ENCODE measurements at places on chromosomes 5 and 9.

GRCh38 chr5:112998296-112998695, 21.7 kb downstream of the DCP2 start:
- DNase-seq: no peak

- no peak for DNase-seq
These were observed 221.2 kb upstream of the CD180 start for GRCh38 chr5:67417839-67418238.

DNA sequence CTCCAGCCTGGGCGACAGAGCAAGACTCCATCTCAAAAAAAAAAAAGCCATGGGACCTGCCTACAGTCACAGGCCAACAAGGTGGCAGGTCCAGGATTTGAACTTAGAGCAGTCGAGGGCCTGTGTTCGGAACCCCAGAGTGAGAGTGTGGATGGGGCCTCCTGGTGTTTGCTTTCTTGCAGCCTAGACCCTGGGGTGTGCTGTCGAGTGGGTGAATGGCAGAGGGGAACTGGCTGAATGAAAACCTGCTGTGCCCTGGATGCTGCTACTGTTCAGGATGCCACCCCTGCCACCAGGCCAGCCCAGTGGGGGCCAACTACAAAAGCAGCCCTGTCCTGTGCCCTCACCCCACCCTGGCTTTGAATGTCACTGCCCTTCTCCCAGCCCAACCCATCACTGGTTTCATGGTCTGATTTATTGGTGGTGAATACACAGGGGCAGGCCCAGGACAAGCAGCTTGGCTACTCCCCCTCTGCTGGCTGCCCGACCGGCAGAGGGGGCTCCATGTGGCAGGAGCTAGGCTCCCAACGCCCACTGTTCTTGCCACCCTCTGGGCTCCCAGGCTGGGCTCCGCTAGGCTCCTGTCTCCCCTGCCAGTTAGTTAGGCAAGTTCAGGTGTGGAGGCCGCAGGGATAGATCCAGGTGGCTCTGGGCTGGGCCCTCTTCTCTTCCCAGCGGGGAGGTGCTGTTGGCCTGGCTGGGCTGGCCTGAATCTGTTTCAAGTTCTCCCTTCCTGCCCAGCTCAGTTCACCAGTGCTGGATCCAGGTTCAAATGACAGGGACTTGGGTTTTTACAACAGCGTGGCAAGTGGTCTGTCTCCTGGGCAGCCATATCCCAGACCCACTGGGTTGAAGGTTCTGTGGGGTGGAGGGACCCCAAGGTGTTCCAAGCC, 12.2 kb downstream of the FPGS start:
- DNase-seq: peak; percentile 21

GRCh38 chr5:6347673-6348072, 30.7 kb downstream of the MED10 start:
- DNase-seq: no peak

DNA sequence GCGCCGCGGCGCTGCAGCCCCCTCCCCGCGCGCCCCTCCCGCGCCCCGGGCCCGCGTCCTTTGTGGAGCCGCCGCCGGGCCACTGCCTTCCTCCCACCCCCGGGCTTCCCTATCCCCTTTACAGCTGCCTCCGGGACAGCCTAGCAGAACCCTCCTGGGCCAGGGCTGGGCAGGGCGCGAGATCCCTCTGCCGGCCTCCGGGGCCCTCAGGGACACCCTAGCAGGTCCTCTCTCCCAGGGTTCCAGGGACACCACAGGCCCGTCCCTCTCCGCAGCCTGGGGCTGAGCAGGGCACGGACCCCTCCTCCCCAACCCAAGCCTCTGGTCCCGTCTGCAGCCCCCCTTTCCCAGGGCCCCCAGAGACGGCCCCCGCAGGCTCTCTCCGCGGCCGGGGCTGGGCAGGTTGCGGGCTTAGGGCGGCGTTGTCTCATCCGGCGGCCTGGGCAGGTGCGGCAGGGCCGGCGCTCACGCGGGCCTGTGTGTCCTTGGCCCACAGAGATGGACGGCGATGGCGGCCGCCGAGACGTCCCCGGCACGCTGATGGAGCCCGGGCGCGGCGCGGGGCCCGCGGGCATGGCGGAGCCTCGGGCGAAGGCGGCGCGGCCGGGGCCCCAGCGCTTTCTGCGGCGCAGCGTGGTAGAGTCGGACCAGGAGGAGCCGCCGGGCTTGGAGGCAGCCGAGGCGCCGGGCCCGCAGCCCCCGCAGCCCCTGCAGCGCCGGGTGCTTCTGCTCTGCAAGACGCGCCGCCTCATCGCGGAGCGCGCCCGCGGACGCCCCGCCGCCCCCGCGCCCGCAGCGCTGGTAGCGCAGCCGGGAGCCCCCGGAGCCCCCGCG, 710 bp downstream of the WNK2 start:
- DNase-seq: peak; percentile 84

DNA sequence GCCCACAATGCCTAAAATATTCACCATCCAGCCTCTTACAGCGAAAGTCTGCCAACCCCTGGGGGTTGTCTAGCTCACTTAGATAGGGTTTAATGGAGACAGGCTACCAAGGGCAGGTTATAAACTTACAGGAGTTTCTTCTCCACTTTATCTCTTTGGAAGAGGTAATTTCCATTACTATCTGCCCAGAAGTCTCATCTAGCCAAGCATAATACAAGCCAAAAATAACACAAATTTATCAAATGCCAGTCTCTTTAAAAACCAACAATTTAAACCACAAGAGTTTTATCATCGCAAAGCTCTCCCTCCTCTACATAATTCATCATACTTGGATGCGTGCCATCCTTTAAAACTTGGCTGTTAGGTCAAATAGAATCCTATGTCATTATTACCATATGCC, 6.2 kb downstream of the RBM22 start:
- no peak for DNase-seq

- DNase-seq: no peak
These were observed 137.8 kb downstream of the MEF2C start for GRCh38 chr5:88745093-88745696.

DNA sequence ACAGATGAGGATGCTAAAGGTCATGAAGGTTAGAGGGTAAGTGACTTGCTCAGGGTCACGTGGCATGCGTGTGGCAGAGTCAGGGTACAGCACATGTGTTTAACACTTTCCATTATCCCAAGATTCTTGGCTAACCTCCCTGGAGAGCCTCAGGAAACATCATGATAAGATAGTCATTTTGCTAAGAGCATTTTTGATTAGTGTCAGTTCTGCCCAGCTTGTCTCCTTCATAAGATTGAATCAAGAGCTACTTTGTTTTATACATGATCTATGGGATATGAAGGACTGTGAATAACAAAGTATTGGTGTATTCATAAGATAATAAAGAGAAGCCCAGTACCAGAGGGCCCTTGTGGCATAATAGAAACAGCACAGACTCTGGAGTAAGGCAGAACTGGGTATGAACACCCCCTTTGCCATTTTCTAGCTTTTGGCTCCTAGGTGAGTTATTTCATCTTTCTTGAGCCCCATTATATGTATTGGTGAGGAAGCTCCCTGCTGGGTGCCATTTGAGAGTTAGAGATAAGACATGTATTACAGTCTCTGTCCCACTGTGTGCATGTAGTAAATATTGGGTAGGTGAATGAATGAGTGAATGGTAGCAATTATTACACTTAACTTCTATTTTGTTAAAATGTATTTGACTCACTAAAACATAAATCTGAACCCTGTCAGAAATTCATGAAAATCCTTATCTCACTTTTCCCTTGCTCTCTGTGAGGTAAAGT, 16.1 kb downstream of the PTPDC1 start:
- peak; percentile 29 for DNase-seq

DNA sequence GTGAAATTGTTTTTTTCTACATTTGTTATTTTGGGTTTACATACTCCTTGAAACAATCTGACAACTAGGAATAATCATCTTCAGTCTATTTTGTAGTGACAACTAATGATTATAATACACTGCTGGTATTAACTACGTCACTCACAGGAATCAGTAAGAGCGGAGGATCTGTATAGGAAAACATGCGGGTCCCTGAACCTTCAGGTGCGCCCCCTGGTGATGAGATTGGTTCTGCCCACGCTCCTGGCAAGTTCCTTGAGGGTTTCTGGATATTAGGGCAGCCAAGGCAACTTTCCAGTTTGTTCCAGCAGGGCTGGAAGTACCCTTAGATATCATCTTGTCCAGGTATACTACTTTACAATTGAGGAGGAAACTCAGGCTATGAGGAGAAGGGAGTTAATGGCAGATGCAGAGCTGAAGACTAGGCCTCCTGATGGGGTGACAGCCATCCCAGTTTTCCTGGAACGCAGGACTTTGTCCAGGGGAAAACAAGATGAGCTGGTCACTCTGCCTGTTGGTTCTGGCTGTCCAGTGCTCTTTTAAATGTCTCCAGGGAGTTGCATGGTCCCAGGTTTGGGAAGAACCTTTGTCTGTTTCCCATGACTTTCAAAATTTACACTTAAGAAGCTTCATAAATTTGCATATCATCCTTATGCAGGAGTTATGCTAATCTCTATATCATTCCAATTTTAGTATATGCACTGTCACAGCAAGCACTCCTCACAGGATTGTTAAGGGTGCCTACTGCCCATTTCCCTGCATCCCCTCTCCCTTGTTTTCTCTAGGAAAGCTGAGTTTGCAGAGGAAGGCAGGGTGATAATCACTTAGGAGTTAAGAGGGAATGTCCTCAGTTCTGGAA, 14.9 kb upstream of the WNT8A start:
- peak; percentile 83 for DNase-seq

GRCh38 chr9:130482463-130482862, 37.7 kb downstream of the ASS1 start:
- no peak for DNase-seq

DNA sequence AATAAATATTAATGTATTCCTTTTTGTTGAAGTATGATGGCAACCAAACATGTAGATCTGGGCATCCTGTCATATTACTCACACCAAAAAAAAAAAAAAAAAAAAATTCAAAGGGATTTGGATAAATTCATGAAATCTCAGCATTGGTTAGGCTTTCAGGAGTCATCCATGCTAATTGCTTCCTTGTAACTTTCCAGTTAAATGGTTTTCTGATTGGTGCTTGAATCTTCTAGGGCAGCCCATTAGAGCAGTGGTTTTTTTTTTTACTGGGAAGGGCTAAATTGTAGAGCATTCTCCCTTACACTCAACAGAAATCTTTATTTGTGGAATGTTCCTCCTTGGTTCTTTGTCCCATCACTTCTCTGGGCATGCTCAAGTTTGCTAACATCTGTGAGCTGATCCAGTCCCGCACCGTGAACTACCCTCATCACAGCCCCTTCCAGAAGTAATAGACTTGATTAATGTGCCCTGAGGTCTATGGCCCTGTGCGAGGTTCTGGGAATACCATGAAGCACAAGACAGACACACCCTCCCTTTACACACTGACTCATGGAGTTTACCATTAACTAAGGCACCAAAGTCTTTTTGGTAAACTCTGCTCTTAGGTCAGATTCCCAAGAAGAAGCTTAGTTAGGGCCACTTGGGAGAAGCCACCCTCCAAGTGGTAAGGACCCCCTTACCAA, 56.0 kb downstream of the RGS3 start:
- no peak for DNase-seq

- DNase-seq: peak; percentile 86
These were observed 7.5 kb downstream of the UNC5A start for GRCh38 chr5:176817841-176818377.

DNA sequence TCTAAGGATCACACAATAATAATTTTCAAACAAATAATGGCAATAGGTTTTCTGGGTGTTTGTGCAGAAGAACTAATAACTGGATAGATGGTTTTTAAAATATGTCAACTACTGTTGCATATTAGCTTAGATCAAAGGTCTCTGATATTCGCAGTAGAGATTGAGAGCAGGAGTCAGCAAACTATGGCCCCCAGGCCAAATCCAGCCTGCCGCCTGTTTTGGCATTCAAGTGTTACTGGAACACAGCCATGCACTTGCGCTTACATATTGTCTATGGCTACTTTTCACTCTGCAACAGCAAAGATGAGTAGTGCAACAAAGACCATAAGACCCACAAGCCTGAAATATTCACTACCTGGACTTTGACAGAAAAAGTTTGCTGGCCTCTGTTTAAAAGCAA, 260.8 kb downstream of the GRIA1 start:
- no peak for DNase-seq

DNA sequence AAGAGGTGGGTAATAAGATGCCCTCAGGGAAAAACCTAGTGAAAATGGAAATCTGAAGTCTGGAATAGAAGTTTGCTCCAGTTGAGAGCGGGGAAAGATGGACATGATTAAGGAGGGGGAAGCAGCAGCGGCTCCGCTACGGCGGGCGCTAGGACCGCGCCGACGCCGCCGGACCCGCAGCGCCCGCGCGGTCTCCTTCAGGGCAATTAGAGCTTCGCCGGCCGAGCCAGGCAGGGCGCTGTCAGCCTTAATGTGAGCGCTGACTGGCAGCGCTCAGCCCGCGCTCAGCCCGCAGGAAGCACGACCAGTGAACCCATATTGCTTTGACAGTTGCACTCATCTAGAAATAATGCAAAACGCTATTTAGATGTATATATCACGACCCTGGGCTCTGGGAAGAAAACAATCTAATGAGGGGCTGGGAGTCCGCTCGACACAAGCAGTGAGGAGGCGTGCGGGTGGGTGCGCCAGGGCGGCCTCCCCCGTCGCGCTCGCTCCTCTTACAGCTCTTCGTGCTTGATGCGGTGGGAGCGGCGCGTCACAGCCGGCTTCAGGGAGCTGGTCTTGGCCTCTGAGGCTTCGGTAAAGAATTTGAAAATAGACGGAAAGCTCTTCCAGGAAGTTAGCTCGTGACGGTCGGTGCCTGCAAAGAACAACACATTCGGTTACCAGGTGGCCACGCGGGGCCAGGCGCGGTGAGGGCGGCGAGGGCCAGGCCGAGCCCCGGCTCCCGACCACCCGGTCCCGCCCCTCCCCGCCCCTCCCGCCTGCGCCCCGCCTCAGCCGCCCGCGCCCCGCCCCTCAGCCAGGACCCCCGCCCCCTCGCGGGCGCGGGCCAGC, 37.7 kb downstream of the NR2F1 start:
- DNase-seq: peak; percentile 94

GRCh38 chr5:105702323-105702722, 1968.4 kb downstream of the EFNA5 start:
- DNase-seq: no peak

GRCh38 chr5:7805379-7805778, 45.6 kb downstream of the CFAP90 start:
- no peak for DNase-seq

DNA sequence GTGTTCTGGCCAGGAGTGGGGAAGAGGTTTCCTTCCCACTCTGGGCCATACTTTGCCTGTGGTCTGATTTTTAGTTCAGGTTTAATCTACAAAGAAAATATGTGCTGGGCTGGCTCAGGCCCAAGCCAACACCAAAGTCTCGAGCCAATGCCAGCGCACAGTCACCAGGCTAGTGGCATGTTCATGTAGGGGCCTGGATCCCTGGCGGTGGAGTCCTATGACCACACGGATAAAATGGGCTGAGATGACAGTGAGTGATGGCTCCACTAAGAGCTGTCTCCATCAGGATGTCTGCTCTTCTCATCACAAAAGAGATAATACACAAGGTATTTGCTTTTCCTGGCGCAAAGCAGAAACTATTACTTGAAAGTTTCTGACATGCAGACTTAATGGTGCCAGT, 92.9 kb upstream of the PTPN3 start:
- DNase-seq: no peak
